ENCODE measurements at places on chromosomes 4 and X. TPM values are rescaled to one million over a fixed set of nuclear protein-coding genes. Genes with fewer than 3 reads are reported as not detected.

ZCCHC18 gene
- 0.16 TPM for total RNA-seq

CFI gene
- total RNA-seq: 0.61 TPM

RAPGEF2 gene
- 63.4 TPM for total RNA-seq

USP26 gene
- total RNA-seq: not detected

SLC2A9 gene
- total RNA-seq: 1.6 TPM

TMEM150C gene
- 2.2 TPM for total RNA-seq

PCDH7 gene
- total RNA-seq: 18.7 TPM

PPP4R3C gene
- not detected for total RNA-seq

DCAF16 gene
- 29.5 TPM for total RNA-seq

Measured in hair follicle dermal papilla cell (primary cell).